NCI-H1092 treated with DMSO at 0.1 percent for 48 hours (cell line): ENCODE measurements at places on chromosomes 1 and 21.

- no peak for DNase-seq
Measured at GRCh38 chr1:26181586-26182382, 4.5 kb downstream of the CNKSR1 start.

DNA sequence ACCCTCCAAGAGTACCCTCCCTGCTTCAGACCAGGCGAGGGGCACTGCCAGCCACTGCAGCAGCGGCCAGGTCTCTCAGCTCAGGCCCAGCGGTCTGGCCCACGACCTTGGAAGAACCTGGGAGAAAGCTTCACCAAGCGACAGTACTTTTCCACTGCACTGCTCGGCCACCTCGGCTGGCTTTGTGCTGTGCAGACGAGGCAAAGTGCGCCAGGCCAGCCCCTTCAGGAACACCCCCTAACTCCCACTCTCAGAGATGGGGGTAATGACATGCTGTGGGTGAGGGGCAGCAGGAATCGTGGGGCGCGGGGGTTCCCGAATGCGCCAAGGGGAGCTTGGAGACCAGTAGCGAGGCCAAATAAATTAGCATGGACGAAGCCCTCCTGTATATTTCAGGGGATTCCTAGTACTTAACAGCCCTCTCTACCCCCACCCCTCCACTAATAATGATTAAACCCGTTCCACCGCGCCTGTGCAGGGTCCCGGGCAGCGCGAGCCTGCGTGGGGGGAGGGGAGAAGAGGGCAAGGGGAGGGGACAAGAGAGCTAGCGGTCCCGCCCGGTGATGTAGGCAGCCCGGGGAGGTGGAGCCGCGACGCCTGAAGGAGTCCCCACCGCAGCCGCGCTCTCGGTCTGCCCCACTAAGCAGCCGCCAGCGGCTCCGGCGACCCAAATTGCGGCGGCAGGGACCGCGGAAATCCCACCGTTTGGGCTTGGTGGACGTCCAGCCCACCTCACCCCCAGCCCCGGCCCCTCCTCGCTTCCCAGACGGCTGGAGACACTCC, at the start of gene FAM43B:
Gene FAM43B (plus strand): TSS at position 629 of the 783 bp plus-strand sequence. CDS start 401 bp downstream, outside the sequence.
- no peak for DNase-seq

GRCh38 chr1:93734999-93735398, 53.4 kb upstream of the BCAR3 start:
- DNase-seq = no peak

DNA sequence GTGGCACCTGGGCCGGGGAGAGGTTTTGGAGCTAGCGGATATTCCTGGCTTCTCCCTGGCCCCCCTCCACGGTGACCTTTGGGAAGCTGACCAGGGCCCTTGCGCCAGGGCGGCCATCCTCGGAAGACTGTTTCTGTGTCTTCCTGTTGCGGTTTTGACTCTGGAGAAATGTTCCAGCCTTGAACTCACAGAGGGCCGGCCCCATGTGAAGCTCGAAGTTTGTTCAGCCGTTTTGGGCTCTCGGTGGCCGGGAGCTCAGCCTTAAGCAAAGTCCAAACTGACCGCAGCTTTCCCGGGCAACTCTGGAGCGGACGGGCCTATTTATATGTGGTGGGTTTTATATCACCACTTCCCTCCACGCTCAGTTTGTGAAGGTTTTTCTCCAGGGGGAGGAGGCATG, 17.0 kb upstream of the WNT4 start:
- no peak for DNase-seq

- DNase-seq = no peak
Measured at GRCh38 chr1:68087184-68087583, 36.8 kb upstream of the DIRAS3 start.
